PC-9 (cell line): ENCODE measurements at places on chromosomes 16 and 17. TPM values are rescaled to one million over a fixed set of nuclear protein-coding genes. Genes with fewer than 3 reads are reported as not detected.

The MT1A gene
- 16.9 and 23.5 TPM in 2 replicates for total RNA-seq

The MINK1 gene
- total RNA-seq: 160 and 190 TPM in 2 replicates

The CCL18 gene
- not detected in 2 replicates for total RNA-seq

The MAPT gene
- total RNA-seq: 0.85 and 1.0 TPM in 2 replicates

DNA sequence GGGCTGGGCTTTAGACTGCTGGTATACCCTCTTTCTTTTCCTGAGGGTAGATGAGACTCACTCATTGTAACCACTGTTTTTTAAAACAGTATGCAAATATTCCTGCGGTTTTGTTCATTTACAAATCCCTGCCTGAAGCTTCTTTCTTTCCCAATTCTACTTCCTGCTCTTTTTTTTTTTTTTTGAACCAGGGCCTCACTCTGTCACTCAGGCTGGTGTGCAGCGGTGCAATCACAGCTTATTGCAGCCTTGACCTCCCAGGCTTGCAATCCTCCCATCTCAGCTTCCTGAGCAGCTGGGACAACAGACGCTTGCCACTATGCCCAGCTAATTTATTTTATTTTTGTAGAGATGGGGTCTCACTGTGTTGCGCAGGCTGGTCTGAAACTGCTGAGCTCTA, 8.0 kb upstream of the SULT1A1 start:
- peaks cover 33% of the 10 kb centered on the region for H3K4me1 ChIP-seq
- no peak overlapping the region for H3K4me3 ChIP-seq
- no peaks in the 10 kb centered on the region for H3K27me3 ChIP-seq

- peak; percentile 60 for DNase-seq
- peak overlapping the region; percentile 26; the same call in 1 of the 2 replicates for H3K27ac ChIP-seq
- peaks cover 28% of the 10 kb centered on the region for H3K4me1 ChIP-seq
- H3K27me3 ChIP-seq: no peaks in the 10 kb centered on the region
- peaks cover 6% of the 10 kb centered on the region; the same call in 1 of the 2 replicates for H3K36me3 ChIP-seq
These were observed 9.2 kb downstream of the PAFAH1B1 start for GRCh38 chr17:2602597-2603017.

DNA sequence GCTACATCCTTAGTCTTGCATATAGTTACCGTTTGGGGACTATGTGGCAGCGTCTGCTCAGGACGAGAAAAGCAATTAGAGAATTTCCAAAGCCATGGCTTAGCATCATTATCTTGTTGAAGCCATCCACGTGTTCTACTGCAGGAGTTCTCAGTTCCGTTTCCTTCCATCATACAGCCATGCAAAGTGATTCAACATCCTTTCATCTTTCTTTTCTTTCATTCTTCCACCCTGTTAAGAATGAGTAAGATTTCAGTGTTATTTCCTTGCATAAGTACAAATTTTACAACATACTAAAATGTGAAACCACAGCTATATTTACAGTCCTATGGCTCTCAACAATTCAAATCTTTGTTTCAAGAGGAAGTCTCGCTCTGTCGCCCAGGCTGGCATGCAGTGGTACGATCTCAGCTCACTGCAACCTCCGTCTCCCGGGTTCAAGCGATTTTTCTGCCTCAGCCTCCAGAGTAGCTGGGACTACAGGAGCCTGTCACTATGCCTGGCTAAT, 3.8 kb downstream of the MARF1 start:
- no peak overlapping the region for H3K4me3 ChIP-seq
- DNase-seq: no peak
- no peak overlapping the region for H3K27ac ChIP-seq
- H3K36me3 ChIP-seq: peaks cover 14% of the 10 kb centered on the region

- H3K27ac ChIP-seq: no peak overlapping the region
- H3K4me1 ChIP-seq: no peaks in the 10 kb centered on the region
- H3K4me3 ChIP-seq: no peak overlapping the region
- DNase-seq: peak; percentile 50
- no peaks in the 10 kb centered on the region; the same call in 1 of the 2 replicates for H3K27me3 ChIP-seq
- H3K36me3 ChIP-seq: no peaks in the 10 kb centered on the region
These were observed 19.1 kb upstream of the CD79B start for GRCh38 chr17:63950940-63951907.

DNA sequence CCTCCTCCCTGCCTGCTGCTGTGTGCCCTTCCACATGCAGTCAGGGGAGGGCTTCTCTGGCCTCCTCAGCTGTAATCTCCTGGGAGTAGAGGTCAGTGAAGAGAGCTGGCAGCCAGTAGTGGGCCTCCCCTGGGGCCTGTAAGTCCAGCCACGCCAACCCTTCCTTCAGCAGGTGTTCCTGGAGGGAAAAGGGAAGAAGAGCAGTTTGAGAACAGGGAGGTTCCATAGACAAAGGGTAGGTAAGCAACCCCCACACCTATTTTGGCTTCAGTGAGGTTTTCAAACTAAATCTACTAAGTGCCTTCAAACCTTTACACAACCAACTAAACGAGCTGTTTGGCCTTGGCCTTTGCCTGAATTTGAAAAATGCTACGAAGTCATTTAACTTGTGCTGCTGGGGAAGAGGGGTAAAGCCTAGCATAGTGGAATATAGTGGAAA, 14.2 kb downstream of the SNF8 start:
- DNase-seq: no peak
- H3K27ac ChIP-seq: peak overlapping the region; percentile 4; the same call in 1 of the 2 replicates
- peaks cover 49% of the 10 kb centered on the region for H3K36me3 ChIP-seq
- H3K4me1 ChIP-seq: no peaks in the 10 kb centered on the region

- peaks cover 73% of the 10 kb centered on the region for H3K4me1 ChIP-seq
- no peaks in the 10 kb centered on the region for H3K27me3 ChIP-seq
- H3K4me3 ChIP-seq: no peak overlapping the region
These were observed 36.2 kb downstream of the USP10 start for GRCh38 chr16:84735849-84736586.

- no peak for DNase-seq
- peaks cover 23% of the 10 kb centered on the region for H3K27me3 ChIP-seq
- H3K27ac ChIP-seq: no peak overlapping the region
- no peaks in the 10 kb centered on the region for H3K4me1 ChIP-seq
These were observed 174.3 kb downstream of the CCDC182 start for GRCh38 chr17:57570724-57571344.

GRCh38 chr17:73130977-73131376, 33.8 kb upstream of the SSTR2 start:
- no peak overlapping the region for H3K4me3 ChIP-seq
- no peaks in the 10 kb centered on the region for H3K27me3 ChIP-seq
- H3K36me3 ChIP-seq: no peaks in the 10 kb centered on the region
- DNase-seq: no peak
- H3K27ac ChIP-seq: no peak overlapping the region

DNA sequence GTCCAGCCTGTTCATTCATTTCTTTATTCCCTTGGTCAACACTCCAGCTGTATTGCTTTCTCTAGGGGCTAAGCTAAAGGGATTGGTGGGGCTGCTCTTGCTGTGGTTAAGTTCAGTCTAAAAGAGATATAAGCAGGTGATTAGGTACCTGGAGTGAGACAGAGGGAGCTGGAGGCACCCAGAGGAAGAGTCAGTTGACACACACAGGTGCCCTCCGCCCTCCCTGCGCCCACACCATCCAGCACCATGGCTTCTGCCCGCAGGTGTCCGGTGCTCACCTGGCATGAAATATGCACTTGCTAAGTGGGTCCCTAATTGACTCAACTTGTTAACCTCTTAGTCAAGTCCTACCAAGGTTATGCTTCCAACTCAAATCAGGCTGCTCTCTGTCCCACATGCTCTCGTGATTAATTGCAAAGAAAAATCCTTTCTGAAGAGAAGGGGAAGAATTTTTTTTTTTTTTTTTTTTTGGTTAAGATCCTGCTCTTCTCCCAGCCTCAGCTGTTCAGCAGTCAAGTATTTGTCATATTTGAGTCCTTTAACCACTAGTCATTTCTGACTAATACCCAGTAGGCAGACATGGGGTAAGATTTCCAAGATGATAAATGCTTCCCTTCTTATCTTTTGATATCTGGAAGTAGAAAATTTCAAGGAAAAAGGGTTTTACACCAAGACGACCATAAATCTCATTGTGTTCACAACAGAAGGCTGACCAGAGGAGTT, 199.8 kb upstream of the WSCD1 start:
- no peaks in the 10 kb centered on the region for H3K36me3 ChIP-seq
- peaks cover 84% of the 10 kb centered on the region for H3K27me3 ChIP-seq
- H3K27ac ChIP-seq: no peak overlapping the region
- H3K4me1 ChIP-seq: no peaks in the 10 kb centered on the region
- no peak for DNase-seq
- H3K4me3 ChIP-seq: no peak overlapping the region

DNA sequence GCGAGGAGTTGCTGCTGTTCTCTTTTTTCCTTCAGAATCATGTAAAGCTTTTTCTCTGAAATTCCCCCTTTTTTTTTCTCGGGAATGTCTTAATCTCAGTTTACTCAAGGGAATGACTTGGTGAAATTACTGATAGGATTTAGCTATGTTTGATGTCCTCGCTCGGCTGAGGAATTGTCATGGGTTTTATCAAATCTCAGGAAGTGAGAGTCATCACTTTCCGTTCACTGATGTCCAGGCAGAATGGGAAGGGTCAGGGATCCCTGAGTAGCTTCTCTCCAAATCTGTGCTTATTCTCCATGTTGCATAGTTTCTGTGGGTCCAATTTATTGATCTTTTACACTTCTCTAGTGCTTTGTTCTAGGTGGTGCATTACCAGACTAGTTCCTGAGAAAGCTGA, 6.3 kb downstream of the IGSF6 start:
- peaks cover 12% of the 10 kb centered on the region; the same call in 1 of the 2 replicates for H3K36me3 ChIP-seq
- no peaks in the 10 kb centered on the region for H3K27me3 ChIP-seq
- H3K27ac ChIP-seq: no peak overlapping the region
- DNase-seq: no peak
- H3K4me3 ChIP-seq: no peak overlapping the region
- H3K4me1 ChIP-seq: no peaks in the 10 kb centered on the region

DNA sequence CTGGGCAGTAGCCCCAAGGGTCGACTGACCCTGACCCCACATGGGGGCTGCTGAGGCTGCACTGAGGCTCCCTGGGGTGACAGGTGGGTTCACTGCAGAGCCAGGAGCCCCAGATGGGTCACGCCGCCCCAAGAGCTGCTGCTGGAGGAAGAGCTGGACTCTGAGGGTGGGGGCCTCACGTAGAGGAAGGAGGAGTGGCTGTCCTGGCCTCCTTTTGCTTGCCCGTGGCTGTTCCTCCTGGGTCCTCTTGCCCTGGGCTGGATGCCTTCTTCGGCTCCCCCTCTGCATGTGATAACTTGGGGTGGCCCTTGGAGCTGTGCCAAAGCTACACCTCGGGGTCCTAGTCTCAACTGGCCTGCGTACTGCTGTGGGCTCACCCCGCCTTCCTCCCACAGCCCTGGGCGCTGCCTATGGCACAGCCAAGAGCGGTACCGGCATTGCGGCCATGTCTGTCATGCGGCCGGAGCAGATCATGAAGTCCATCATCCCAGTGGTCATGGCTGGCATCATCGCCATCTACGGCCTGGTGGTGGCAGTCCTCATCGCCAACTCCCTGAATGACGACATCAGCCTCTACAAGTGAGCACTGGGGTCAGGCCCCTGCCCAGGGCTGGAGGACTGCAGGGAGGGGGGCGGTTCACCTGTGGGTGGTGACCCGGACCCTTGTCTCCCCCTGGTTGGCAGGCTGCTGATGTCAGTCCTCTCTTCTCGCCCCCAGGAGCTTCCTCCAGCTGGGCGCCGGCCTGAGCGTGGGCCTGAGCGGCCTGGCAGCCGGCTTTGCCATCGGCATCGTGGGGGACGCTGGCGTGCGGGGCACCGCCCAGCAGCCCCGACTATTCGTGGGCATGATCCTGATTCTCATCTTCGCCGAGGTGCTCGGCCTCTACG, 1.1 kb upstream of the AMDHD2 start:
- no peak overlapping the region for H3K4me3 ChIP-seq
- no peak for DNase-seq
- no peaks in the 10 kb centered on the region; the same call in 1 of the 2 replicates for H3K36me3 ChIP-seq
- peaks cover 36% of the 10 kb centered on the region; the same call in 1 of the 2 replicates for H3K4me1 ChIP-seq
- H3K27ac ChIP-seq: no peak overlapping the region
- H3K27me3 ChIP-seq: no peaks in the 10 kb centered on the region

- DNase-seq: no peak
These were observed 4.0 kb downstream of the WBP2 start for GRCh38 chr17:75850928-75851692.

- H3K4me3 ChIP-seq: no peak overlapping the region
- H3K36me3 ChIP-seq: 0 out of 2 replicates have a peak, but pooled peaks cover 5% of the 10 kb centered on the region
- DNase-seq: no peak
- no peak overlapping the region for H3K27ac ChIP-seq
- no peaks in the 10 kb centered on the region for H3K27me3 ChIP-seq
These were observed 25.4 kb downstream of the CRAMP1 start for GRCh38 chr16:1637526-1637925.

DNA sequence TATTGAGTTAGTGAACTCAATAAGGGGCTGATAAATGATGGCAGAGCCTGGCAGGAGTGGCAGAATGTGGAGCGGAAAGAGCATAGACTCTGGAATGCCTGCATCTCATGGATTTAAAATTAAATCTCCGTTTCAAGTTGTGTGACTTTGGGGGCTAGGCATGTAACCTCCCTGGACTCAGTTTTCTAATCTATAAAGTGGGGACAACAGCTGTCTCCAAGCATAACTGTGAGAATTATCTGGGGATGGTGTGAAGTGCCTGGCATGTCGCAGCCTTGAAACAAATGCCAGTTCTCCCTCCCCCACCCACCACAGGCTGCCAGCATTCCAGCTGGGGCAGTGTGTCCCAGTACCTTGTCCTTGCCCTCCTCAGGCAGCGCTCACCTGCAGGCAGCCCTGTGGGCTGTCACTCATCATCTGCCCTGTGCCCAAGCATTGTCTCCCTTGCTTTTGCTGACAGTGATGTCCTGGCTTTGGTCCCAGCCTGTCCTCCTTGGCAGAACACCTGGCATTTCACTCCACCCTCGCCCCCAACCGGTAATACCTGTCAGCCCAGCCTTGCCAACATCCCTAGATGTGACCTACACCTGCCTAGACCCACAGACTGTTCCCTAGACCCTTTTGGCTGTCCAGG, 129.6 kb downstream of the MRM1 start:
- no peak overlapping the region for H3K4me3 ChIP-seq
- H3K27me3 ChIP-seq: peaks cover 54% of the 10 kb centered on the region
- no peak overlapping the region for H3K27ac ChIP-seq
- peak; percentile 73 for DNase-seq
- no peaks in the 10 kb centered on the region for H3K4me1 ChIP-seq

DNA sequence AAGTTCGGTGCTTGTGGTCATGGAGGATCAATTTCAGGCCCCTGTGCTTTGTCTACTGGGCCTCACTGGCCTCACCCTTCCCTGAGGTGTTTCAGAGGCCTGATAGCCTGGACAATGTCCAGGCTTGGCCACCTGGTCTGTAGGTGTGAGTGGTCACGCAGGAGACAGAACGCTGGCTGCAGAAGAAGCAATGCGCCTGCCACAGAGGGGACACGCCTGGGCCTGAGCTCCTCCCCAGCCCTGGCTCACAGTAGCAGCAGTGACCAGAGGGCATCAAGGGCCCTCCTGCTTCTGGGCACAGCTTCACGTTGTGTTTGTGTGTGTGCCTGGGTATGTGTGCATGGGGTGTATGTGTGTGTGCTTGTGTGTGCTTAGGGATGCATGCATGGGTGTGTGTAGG, 1.9 kb upstream of the PITPNM3 start:
- H3K36me3 ChIP-seq: no peaks in the 10 kb centered on the region
- DNase-seq: no peak
- no peaks in the 10 kb centered on the region for H3K27me3 ChIP-seq
- no peak overlapping the region for H3K27ac ChIP-seq
- H3K4me1 ChIP-seq: peaks cover 29% of the 10 kb centered on the region
